Dermis lymphatic vessel endothelial cell (primary cell): ENCODE measurements at places on chromosomes 16 and 17. TPM values are rescaled to one million over a fixed set of nuclear protein-coding genes. Genes with fewer than 3 reads are reported as not detected.

Gene EDC4
- 43.3 and 46.4 TPM in 2 replicates for total RNA-seq

Gene RHBDL3
- total RNA-seq = under 0.01 TPM in 2 replicates

Gene APOBR
- total RNA-seq = under 0.01 TPM in 2 replicates

Gene NATD1
- 2.6 TPM in 2 replicates for total RNA-seq

Gene MT1G
- 0.22 TPM in 1 of 2 replicates, not detected in the other for total RNA-seq

Gene AMFR
- total RNA-seq = 283 and 317 TPM in 2 replicates

Gene KRT12
- total RNA-seq = not detected in 2 replicates

Gene NPIPB13
- 0.43 and 2.0 TPM in 2 replicates for total RNA-seq

Gene KRT24
- total RNA-seq = not detected in 2 replicates

Gene KRTAP17-1
- total RNA-seq = not detected in 2 replicates

Gene ALOX12
- not detected in 2 replicates for total RNA-seq

Gene GCGR
- total RNA-seq = not detected in 2 replicates

Gene HOXB1
- total RNA-seq = not detected in 2 replicates

Gene SLC47A1
- total RNA-seq = 0.22 and 0.34 TPM in 2 replicates

Gene CCL15
- not detected in 2 replicates for total RNA-seq

Gene HBZ
- total RNA-seq = not detected in 2 replicates

Gene OMG
- 2.4 and 7.9 TPM in 2 replicates for total RNA-seq

Gene CD79B
- 0.22 and 0.43 TPM in 2 replicates for total RNA-seq
